ENCODE measurements at places on chromosomes 13 and 19. TPM values are rescaled to one million over a fixed set of nuclear protein-coding genes. Genes with fewer than 3 reads are reported as not detected.

ZNF582 gene
- total RNA-seq: 7.2 TPM

CDC42EP5 gene
- total RNA-seq: 84.8 TPM

CLASRP gene
- 9.0 TPM for total RNA-seq

ZNF577 gene
- total RNA-seq: 4.3 TPM

ONECUT3 gene
- not detected for total RNA-seq

FAM216B gene
- not detected for total RNA-seq

PGLYRP2 gene
- total RNA-seq: not detected

PRR19 gene
- total RNA-seq: under 0.01 TPM

ZNF560 gene
- 0.72 TPM for total RNA-seq

WDR87 gene
- not detected for total RNA-seq

KLF2 gene
- total RNA-seq: 0.24 TPM

CEACAM16 gene
- not detected for total RNA-seq

ATP4A gene
- not detected for total RNA-seq

CD22 gene
- not detected for total RNA-seq

Data from tracheal epithelial cell (primary cell).